ENCODE measurements at places on chromosomes 6 and 20.

DNA sequence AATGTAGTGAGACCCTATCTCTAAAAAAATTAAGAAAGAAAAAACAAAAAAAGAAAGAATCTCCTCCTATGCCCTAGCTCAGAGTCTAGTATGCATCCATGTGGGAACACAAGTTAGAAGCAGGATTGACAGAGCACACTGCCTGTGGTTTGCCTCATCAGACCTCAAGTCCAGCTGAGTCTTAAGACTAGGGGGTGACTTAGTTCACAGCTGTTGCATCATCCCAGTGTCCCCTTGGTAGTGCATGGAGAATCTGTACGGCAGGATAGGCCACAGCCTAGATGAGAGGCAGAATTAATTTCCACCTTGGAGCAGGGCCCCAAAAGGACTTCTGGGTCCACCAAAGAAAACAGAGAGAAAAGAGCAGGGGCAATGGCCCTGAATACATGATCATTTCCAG is 13.7 kb downstream of the PNPLA1 start:
- DNase-seq = no peak

DNA sequence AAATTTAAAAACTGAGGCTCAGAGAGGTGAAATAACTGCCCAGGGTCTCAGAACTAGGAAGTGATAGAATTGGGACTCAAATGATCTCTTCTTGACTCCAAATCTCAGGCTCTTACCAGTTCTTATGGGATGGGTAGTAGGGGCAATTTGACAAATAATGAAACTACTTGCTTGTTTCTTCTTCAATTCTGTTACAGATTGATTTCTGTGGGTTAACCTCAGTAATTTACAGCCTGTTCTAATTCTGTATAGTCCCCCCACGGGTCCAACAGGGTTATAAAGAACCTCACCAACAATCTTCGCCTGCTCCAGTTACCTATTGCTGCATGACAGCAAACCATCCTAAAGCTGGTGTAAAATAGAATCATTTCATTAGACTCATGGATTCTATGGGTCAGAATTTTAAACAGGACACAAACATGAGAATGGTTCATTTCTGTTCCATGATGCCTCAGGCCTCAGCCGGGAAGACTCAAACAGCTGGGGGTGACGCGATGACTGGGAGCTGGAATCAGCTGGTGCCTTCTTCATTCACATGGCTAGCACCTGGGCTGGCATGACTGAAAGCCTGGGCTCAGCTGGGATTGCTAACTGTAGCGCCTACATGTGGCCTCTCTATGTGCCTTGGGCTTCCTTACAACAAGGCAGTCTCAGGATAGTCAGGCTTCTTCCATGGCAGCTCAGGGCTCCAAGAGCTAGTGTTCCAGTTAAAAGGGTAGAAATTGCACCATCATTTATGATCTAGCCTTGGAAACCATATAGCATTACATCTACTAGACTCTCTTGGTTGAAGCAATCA is 6.6 kb upstream of the WFDC2 start:
- DNase-seq = no peak

DNA sequence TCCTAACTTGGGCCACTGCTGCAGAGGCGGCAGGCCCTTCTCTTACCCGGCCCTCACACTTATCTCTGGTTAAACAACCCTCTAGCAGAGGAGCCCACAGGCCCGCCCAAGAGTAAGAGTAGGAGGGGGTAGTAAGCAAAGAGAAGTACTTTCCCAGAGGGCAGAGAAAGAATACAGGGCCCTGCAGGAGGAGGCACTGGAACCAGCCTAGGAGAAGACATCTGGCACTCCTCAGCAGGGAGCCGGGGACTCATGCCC is 10.1 kb downstream of the MTCH1 start:
- DNase-seq = no peak

DNA sequence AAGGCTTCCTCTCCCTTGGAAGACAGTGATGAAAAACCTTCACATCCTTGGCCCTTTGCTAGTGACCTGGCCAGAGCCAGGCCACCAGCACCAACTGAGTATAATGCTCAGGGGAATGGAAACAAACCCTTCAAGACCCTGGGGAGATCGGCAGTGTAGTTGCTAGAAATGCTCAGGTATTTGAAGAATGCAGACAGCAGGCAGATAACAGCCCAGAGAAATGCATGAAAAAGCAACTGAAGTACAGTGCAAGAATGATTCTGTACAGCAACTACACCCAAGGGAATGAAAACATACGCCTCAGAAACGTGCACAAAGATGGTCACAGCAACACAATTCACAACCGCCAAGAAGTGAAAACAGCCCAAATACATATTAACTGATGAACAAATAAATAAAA is 41.1 kb downstream of the PPP1R3G start:
- DNase-seq = no peak

GRCh38 chr6:146355521-146356100 is 188.0 kb upstream of the RAB32 start:
- DNase-seq = no peak

DNA sequence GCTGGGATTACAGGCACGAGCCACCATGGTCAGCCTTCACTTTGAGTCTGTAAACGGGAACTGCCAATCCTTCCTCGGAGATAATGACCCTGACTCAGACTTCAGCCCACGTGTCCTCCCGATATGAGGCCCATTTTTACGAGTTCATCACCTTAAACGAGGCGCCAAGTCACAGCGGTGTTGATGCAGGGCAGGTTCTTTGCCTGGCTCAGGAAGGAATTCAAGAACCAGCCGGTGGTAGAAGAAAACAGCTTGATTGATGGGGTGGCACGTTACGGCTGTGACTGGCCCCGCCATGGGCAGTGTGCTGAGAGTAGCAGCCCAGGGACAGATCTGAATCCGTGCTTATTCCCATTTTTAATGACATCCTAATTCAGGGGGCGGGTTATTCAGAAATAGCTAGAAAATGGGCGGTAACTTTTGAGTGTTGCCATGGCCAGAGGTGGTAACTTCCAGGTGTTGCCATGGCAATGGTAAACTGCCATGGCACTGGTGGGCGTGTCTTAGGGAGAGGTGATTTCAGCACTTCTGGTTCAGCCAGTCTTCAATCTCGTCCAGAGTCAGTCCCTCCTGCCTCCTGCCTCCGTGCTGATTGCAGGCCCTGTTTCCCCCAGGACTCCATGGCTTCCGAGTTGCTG is 9.1 kb upstream of the MAP1LC3A start:
- no peak for DNase-seq

DNA sequence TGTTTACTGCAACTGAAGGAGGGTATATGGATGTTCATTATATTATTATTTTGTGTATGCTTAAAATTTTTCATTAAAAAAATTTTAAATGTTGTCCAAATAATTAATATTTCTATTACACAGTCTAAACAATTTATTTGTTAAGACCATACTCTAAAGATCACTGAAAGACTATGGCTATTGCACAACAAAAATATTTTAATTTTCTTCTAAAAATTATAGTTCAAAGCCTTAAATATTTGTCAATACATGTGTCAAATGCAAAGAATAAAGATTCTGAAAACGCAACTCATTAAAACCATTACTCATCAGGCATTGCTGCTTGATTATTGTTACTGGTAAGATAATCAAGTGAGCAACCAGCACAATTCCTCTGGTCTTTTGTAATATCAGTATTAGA is 2.2 kb downstream of the MMS22L start:
- no peak for DNase-seq

DNA sequence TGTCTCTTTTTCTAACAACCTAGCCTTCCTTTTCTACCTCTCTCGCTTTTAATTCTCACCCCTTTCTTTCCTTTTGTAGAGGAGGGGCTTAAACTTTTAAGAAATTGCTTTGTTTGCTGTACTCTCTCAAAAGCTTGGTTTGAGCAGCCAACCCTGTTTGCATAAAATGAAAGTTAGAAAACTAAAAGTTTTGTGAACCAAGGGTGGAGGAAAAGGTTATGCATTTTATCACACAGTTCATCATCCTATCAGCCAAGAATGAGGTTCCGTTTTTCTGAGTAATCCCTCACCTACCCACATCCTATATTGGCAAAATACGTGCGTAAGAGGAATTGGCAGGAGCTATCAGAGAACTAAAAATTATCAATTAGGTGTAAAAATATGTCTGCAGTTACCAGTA is 42.8 kb upstream of the LOC128125822 start:
- DNase-seq = no peak

DNA sequence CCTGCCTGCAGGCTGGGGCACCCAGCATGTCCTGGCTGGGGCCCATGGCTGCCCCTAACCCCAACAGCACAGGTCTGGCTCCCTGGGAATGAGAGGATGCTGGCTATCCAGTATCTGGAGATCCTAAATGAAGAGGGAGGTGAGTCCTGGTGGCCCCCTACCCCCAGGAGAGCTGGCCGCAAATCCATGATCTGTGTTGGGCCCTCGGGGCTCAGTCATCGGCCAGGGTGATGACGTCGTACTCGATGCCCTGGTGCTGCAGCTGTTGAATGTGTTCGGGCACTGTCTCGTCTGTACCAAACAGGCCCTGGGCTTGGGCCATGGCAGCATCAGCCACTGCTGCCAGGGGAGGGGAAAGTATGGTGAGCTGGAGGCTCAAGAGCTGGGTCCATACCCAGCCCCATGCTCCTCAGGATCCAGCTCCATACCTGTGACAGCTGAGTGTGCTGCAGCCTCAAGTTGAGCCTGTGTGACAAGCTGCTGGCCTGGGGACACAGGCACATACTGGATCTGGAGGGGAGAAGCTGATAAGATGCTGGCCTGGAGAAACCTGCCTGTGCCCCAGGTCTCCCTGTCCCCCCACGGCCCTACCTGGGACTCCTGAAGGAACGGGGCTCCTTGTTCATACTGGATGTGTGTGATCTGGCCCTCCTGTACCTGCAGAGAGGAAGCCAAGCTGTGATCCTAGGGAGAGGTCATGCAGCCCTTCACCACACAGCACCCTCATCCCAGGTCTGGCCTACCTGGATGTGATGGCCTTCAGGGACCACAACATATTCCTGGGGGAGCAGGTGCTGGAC is 14.5 kb downstream of the PCIF1 start:
- no peak for DNase-seq

GRCh38 chr6:90720404-90720803 is 133.5 kb upstream of the MAP3K7 start:
- no peak for DNase-seq

GRCh38 chr20:48920527-48921167 is 864 bp upstream of the ARFGEF2 start:
- DNase-seq = no peak

DNA sequence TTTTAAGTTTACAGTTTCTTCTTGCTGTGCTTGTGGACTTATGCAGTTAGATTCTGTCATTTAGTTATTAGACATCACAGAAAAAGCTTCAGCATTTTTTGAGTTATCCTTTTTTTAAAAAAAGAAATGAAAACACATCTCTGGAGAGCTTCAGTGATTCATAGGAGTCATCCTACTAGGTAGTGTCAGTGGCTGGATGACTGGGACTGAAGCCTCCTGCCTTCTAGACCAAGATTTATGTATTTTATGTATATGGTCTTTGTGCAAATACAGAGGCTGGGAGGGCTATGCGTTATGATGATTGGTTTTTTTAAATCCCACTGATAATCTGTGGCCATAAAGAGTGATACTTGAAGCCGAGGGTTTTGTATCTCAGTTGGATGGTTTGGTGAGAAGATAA is 125.9 kb upstream of the JAG1 start:
- no peak for DNase-seq

- DNase-seq = no peak
These were observed 525.4 kb upstream of the ID4 start for GRCh38 chr6:19311786-19312185.

DNA sequence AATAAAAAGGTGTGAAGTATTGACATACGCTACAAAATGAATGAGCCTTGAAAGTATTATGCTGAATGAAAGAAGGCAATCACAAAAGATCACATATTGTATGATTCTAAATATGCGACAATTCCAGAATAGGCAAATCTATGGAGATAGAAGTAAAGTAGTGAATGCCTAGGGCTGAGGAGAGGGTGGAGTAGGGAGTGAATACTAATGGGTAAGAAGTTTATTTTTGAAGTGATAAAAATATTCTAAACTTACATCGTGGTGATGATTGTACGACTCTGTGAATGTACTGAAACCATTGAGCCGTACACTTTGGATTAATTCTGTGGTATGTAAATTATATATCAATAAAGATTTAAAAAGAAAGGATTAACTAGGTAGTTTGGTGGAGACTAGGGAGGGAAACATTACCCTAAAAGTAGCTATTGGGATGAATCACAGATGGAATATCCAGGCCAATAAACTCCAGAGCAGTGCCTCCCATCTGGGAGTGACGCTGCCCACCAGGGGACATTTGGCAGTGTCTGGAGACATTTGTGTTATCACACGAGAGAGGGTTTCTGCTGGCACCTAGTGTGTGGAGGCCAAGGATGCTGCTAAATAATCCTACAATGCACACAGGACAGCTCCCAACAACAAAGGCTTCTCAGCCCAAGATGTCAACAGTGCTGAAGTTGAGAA is 214.2 kb upstream of the PCSK2 start:
- DNase-seq = no peak

DNA sequence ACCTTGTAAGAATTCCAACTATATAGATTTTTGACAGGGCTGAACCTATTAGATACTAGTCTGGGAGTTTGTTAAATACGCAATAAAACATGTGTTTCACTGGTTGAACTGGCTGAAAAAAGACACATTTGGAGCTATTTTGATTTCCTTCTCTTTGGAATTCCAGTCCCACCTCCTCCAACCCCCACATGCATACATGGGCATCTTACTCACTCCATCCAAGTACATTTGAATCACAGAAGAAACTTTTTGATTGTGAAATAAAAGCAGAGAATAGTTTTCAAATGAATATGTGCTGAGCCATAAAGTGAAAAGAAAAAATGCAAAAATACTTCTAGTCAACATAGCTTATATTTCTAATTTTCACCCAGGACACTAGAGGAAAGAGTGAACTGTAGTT is 33.9 kb upstream of the STXBP5 start:
- no peak for DNase-seq

GRCh38 chr20:44438782-44439181 is 36.9 kb upstream of the TTPAL start:
- no peak for DNase-seq

DNA sequence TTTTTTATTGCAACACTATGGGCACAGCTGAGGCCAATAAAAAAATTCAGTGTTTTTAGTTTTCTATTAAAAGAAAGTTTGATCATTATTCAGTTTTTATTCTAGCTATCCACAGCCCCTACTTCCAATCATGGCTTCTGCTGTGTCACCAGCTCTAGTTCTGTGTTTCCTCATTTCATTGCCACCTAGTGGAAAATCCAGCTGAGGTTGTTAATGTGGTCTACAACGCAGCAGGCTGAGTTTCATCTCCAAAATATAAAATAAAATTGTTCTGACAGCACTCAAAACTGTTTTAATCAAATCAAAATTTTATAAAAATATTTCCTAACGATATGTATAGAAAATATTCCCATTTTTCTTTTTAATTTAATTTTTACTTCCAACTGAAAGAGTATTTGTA is 13.6 kb downstream of the COL9A1 start:
- DNase-seq = no peak

DNA sequence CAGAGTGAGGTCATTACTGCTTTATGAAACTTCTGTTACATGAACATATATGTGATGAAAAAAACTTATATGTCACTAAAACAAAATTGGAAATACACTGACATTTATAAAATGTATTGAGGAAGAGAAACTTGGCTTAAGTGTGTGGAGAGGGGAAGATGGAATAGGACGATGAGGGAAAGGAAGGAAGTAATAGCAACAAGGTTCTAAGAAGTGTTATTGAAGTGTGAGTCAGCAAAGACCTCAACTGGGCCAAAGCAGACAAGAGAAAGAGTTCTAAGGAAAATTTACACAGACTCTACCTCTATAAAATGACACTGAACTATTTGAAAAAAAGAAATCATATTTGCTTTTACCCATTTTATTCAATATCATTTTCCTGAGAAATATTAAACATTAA is 38.3 kb downstream of the SNX3 start:
- no peak for DNase-seq

All from stimulated activated CD4-positive, alpha-beta T cell treated with anti-CD3 and anti-CD28 coated beads, TNF-alpha, amount 100 ng/mL, for 1 hour (primary cell).